ENCODE measurements at places on chromosomes 5 and 9.

DNA sequence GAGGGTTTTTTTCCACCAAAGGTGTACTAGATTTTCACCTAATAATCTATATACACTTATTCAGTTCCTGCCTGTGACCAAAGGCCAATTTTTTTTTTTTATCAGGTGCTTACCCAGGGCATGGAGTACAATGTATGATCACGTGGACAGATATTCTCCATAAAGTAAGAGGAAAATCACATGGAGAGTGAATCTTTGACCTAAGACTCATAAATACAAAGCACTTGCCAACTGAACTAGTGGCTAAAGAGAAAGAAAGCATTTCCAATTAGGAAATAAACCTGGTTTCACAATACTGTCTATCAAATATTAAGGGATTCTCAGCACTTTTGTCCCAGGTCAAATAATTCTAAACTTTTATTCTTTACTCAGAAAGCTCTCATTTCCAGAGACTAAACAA lies 33.0 kb upstream of the CEP120 start:
- no peak for DNase-seq

- no peak for DNase-seq
These were observed 32.9 kb downstream of the NDUFS6 start for GRCh38 chr5:1834022-1834551.

- no peak for DNase-seq
These were observed 123.0 kb downstream of the GALNT10 start for GRCh38 chr5:154313360-154314017.

DNA sequence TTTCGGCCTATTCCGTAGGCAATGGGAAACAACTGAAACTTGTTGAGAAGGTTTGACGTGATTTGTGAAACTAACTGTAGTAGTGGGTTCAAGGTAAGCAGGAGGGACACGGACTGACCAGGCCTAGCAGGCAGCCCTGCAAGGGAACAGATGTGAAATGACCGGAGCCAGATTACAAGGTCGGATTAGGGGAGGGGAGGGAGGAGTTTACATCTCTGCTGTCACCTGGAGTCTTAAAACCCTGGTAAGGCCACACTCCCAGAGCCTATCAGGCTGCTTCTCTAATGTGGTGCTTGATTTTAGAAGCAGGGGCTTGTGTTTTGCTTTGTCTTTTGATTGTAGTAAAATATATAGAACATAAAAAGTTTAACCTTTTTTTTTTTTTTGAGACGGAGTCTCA lies 3.5 kb upstream of the SPTAN1 start:
- no peak for DNase-seq

DNA sequence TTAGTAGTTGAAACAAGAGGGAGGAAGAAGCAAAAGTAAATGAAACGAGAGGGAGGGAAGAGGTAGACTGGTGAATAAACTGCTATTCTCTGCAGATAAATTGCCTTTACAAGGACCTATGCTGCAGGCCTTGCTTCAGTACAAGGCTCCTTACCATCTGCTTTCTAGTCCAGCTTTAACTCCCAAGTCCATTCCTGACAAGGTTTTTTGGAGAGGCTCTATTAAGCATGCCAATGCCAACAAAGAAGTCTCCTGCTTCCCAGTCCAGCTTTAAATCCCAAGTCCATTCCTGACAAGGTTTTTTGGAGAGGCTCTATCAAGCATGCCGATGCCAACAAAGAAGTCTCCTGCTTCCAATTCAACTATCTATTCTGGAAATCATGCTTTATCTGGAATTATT lies 244.9 kb downstream of the GABRB2 start:
- DNase-seq: no peak

DNA sequence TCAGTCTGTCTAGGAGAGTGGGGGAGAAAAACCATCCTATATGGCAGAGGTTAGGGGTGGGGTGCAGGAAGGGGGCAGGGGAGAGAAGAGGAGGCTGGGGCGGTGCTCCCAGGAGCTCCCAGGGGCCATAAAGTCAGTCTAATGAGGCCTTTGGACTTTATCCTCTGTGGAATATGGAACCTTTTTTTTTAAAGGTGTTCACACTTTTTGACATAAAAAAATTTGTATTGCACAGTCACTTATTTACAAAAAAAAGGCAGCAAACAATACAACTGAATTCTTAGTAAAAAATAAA lies 51.9 kb upstream of the SYNPO start:
- no peak for DNase-seq

GRCh38 chr9:135792268-135793128 lies 90.5 kb downstream of the KCNT1 start:
- no peak for DNase-seq

- DNase-seq: no peak
These were observed 64.8 kb downstream of the ERCC6L2 start for GRCh38 chr9:95940265-95940664.

DNA sequence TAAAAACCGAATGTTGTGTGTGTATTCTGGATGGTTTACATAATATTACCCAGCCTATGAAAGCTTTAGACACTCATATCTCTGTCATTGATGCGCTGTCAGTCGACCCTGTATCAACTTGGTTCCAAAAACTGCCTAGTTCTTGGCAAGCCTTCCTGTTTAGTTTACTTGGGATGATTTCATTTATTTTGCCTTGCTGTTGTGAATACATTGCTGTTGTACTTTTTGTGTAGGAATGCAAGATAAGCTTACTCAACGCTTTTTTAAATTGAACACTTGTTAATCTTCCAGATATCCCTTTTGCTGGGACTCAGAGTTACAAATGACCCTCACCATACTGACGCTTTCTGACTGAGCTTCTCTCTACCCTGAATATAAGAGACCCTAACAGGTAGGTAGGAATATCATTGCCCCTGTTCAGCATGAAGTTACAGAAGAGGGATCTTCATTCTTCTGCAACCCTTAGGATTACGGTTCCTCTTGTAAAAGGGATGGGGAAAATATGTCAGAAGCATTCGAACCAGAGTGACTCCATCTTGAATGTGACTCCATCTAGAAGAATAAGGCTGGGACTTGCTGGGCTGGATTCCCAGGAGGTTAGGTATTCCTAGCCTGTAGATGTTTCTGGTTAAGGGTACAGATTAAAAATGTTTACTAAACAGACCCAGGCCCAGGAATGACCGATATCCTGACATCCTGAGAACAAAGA lies 13.7 kb upstream of the PAIP1 start:
- DNase-seq: no peak

GRCh38 chr5:7871653-7872052 lies 2.7 kb downstream of the MTRR start:
- no peak for DNase-seq

DNA sequence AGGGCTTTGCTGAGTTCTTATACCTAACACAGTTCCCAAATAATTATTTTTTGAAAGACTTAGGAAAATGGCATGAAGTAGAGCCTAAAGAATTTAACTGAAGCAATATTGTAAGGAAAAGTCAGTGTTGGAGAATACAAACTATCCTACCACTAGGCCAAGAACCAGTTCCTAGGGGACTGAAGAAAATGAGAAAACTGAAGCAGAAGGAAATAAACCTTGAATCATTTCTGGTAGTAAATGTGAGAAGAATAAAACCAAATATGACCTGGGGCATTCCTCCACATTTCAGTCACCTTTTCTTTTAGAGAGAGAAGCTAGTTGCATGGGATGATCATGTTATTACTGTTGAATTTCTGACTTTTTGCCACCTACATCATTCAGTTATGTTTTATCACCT lies 1393.9 kb upstream of the C9orf72 start:
- DNase-seq: no peak

DNA sequence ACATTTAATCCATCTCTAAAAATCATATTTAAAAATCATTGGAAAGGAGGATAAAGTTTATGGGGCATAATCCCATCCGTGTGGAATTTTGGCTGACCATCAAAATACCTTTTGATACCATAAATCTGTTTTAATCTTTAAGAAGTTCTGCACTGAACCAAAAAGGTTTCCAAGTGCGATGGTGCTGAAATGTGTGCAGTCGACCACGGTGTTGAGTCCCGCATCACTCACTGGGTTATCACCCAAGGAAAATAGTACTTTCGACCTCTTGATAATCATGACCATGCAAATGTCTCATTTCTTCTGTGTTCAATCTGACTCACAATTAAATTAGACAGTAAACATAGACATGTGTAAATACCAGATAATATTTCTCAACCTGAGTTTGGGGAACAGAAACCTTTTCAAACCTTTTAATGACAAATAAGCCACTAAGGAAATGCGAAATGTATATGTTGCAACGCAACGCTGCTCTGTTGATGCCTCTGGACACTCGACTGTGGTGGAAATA lies 62.0 kb upstream of the CDH6 start:
- no peak for DNase-seq

DNA sequence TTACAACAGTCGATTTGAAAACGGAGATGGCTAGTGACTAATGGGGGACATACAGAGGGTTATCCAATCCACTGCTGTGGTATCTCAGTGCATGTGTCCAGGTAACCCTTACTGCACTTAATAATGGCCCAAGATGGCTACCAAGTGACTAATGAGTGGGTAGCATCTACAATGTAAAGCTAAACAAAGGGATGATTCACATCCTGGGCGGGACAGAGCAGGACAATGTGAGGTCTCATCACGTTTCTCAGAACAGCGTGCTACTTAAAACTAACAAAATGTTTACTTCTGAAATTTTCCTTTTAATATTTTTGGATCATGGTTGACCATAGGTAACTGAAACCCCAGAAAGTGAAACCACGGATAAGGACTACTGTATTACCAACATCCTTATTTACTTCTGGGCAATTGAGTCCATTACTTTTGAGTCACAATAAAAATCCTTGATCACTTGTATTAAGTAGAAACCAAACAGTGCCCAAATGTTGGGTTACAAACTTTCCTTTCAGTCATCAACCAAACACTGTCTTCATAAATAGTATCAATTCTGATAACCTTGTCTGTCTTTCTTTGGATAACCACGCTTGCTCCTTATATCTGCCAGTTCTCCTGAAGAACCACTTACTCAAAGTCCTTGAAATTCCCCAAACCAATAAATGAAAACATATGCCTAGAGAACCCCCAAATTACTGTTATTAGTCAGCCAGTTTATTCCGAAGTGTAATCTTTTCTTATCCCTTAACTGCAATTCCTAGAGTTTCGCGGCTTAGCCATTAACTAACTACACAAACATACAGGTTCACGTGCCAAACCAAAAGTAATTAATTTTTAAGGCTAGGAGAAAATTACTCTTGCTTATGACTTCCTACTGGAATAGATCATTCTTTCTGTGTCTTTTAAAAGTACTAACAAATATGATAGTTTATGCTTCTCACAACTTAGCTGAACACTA lies 59.7 kb downstream of the ELL2 start:
- no peak for DNase-seq

DNA sequence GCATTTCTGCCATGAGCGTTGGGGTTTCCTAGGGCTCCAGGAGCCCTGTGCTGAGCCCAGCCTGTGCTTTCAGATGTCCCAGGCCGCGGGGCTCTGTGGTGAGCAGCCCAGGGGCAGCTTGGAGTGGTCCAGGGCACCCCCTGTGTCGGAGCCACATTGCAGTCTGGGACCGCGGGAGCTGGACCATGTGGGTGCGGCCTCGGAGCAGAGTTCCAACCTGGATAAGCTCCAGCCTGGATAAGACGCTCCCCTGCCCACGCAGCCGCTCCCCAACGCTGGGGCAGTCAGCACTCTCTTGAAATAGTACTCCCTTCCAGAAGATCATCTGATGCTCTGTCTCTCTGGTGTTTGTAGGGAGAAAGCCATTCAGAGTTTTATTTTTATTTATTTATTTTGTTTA lies 111.1 kb downstream of the WNK2 start:
- no peak for DNase-seq

- DNase-seq: no peak
These were observed 9.6 kb downstream of the SLC1A1 start for GRCh38 chr9:4499917-4500316.

GRCh38 chr5:127410959-127411358 lies 106.5 kb upstream of the PRRC1 start:
- DNase-seq: no peak

DNA sequence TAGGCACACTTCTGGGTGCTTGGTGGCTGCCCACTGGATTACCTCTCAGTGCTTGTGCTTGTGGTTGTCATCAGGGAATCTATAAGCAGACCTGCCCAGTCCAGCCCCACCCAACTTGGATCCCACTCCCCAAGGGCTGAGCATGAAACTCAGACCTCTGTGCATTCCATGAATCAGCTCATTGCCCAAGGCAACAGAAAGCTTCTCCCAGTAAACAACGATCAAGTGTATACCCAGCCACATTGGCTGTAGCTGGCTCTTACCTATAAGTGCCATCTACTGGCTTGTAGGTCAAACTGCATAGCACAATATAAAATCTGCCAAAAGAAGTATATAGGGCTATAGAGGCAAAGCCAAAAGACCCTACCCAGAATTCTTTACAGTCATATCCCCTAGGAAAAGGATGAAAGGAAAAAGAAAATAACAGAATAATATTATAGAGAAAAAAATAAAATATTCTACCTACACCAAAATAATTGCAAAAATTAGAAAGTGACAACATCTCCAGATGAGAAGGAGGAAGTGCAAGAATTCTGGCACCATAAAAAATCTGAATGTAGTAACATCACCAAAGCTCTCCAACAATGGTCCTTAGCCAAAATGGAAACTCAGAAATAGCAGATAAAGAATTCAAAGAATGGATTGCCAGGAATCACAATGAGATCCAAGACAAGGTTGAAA lies 321.0 kb upstream of the TRPC7 start:
- peak; percentile 24 for DNase-seq

DNA sequence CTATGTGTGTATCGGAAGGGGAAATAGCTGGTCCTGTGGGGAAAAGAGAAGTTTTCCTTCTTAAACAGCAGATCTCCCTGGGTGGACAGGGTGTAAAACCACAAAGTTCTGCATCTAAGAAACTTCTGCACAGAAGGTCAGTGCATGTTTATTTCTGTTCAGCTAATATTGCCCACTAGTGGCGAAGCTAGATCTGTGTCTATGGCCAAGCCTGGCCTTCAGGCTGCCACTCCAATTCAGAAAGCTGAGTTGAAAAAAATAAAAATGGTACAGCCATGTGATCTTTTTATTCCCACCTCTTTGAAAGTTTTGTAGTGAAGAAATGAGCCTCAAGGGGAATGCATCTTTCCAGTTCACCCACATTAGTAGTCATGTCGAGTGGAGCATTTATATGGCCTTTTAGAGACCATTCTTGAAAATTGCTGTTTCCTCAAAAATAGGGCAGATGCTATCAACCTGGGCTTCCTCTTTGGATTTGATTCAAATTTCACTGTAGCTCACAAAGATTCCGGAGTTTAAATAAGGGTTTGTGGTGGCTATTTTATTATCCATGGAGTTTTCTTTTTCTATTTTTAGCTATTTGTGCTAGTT lies 488.0 kb downstream of the PRELID2 start:
- no peak for DNase-seq
